ENCODE measurements at places on chromosomes 5 and 9.

DNA sequence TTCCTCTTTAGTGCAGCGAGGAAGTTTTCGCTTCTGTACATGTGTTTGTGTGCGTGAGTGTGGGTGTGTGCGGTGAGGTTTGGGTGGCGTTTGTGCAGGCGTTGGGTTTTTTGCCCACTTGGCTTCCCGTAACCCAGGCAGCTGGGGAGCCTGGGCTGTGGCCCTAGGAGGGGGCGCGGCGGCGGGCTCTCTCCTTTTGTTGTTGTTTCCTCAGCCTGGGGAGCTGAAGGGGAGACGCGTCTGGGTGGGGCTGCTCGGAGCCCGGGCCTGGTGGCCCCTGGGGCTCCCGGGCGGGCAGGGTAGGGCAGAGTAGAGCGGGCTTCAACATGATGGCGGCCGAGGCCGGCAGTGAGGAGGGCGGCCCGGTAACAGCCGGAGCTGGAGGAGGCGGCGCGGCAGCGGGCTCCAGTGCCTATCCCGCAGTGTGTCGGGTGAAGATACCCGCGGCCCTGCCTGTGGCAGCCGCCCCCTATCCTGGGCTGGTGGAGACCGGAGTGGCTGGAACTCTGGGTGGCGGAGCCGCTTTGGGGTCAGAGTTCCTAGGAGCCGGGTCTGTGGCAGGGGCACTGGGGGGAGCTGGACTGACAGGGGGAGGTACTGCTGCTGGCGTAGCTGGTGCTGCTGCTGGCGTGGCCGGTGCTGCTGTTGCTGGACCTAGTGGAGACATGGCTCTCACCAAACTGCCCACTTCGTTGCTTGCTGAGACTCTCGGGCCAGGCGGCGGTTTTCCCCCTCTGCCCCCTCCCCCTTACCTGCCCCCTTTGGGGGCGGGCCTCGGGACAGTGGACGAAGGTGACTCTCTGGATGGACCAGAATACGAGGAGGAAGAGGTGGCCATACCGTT, 665 bp downstream of the RASA1 start:
- DNase-seq: peak; percentile 50

- no peak for DNase-seq
These were observed 40.2 kb downstream of the LRSAM1 start for GRCh38 chr9:127491516-127491915.

- DNase-seq: no peak
These were observed 80.8 kb downstream of the FAM81B start for GRCh38 chr5:95471942-95472341.

DNA sequence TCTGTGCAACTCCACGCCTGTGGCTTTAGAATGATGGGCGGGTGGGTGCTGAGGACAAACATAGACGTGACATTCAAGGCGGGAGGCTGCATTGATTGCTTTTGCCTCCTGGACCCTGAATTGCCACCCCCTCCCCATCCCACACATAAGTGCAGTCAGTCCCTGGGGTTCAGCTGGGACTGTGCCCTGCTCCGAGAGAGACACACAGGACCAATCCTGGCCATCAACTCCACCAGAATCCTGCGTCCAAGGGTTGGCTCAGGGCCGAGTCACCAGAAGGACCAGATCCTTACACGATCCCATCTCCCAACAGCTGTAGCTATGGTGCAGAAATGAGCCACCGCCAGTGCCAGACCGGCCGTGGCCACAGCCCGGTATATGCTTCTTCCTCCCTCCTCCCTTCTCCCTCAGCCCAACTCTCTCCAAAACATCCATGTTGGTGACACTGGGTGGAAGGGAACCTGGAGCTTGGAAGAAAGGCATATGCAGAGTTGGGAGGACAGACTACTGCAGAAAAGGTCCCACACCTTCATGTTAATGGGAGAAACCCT, 27.4 kb downstream of the IRX2 start:
- DNase-seq: no peak

DNA sequence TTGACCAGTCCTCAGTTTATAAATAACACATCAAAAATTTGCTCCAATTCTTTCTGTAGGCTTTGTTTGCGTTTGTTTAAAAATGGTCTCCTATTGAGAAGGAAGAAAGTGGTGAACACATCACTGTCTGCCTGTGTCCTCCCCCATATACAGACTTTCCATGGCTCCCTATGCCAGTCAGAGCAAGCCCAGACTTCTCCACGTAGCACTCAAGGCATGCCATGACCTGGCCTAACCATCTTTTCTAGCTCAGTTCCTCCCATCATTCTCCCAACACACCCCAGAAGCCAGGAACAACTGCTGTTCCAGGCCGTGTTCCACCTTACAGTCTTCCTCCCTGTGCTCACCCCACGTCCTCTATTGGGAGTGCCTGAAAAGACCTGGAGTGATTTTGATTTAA, 129.6 kb upstream of the ZNF618 start:
- DNase-seq: no peak

GRCh38 chr5:3139499-3139931, 388.0 kb upstream of the IRX2 start:
- no peak for DNase-seq

- DNase-seq: no peak
These were observed 20.8 kb downstream of the FGD3 start for GRCh38 chr9:92968081-92968480.

- no peak for DNase-seq
These were observed 110.2 kb downstream of the MLLT3 start for GRCh38 chr9:20512106-20512505.

DNA sequence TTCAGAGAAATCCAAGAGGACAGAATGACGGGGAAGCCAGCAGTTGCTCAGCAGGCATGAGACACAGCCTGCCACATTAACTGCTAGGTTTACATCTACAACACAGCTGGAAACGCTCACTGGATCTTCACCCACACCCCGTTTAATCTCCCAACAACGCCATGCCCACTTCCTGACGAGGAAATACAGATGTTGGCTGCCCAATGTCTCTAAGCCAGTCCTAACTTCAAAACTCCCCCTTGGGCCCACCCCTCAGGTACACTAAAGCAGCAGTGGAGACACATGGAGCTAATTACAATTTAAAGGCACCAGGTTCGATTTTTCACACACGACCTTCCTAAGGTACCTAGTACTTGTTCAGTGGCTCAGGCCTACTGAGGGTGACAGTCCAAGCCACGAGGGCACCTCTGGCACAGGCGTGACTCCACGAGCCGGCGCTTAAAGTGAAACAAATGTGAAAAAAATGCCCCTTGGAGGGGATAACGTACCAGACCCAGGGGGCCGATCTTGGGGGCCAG, 904 bp downstream of the RPL12 start:
- DNase-seq: no peak

DNA sequence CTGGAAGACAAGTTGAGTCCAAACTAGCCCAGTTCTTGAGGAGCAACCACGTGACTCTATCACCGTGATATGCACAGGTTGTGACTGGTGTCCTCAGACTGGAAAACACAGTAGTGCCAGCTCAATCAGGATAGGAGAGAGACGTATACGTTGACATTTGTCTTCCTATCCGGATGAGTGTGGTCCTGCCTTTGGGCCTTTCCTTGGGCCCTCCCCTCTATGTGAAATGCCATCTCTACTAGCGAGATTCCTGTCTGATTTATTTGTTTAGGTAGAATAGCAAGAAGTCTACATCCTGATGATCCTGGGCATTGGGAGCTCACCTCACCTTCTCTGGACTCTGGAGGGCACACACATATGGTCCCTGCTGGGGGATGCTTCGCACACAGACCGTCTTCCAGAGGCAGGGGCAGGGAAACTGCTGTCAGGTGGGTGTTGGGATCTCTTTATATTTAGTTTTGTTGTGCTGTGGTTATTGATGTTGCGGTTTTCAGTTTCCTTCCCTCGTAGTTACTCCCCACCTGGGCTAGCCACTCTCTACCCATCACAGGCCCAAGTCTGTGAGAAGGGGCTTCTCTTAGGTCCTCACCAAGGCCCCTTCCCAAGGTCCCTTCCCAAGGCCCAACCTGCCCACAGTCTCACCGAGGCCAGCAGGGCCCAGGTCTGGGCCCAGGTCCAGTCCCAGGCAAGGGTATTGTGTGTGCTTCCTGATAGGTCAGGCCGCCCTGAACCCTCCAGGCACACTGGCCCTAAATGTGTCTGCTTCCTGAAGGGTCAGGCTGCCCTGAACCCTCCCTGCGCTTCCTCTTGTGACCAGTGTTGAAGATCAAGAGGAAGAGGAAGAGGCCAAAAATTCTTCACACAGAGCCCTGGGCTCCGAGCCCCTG, 19.0 kb upstream of the SPINK4 start:
- no peak for DNase-seq

DNA sequence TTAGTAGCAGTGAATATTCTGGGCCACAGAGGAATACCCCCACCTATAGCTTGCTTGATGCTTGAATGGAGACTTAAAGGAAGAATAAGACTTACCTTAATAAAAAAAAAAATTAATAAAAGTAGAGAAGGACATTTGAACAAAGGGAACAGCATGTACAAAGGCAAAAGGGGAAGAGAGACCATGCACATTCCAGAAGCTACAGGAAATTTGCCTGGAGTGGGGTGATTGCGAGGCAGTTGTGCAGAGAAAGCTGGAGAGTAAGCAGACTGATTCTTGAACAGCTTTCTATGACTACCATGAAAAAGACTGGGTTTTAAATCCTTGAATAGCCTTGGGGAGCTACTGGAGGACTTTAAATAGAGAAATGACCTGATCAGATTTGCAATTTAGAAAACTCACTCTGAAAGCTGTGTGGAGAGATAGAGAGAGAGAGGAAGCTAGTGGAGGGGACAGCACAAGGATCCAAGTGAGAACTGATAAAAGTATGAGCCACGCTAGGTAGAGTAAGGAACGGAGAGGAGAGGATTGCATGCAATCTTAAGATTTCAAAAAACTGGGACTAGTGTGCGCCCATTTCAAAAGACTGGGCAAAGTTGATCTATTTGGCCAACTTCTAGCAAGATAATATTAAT, 12.5 kb upstream of the SSBP2 start:
- no peak for DNase-seq

DNA sequence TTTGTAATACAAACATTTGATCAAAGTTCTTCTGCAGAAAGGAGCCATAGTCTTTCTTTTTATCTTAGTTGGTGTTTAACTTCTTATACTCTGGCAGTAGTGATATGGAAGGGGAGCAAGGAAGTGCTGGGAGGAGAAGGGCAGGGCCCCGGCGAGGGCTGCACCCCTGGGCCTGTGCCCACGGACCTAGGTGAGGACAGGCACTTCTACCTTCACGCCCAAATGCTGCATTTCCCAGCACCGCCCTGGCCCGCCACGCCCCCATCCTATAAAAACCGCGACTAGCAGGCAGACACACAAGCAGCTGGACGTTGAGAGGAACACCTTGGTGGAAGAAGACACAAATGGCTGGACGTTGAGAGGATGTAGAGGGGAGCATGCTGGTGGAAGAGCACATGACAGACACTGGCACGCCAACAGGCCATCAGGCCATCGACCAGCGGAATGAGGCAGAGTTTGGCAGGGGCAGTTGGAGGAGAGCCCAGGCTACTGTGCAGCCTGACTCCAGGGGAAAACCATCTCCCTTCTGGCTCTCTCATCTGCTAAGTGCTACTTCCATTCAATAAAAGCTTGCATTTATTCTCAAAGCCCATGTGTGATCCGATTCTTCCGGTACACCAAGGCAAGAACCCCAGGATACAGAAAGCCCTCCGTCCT, 81.5 kb upstream of the C9orf72 start:
- no peak for DNase-seq

DNA sequence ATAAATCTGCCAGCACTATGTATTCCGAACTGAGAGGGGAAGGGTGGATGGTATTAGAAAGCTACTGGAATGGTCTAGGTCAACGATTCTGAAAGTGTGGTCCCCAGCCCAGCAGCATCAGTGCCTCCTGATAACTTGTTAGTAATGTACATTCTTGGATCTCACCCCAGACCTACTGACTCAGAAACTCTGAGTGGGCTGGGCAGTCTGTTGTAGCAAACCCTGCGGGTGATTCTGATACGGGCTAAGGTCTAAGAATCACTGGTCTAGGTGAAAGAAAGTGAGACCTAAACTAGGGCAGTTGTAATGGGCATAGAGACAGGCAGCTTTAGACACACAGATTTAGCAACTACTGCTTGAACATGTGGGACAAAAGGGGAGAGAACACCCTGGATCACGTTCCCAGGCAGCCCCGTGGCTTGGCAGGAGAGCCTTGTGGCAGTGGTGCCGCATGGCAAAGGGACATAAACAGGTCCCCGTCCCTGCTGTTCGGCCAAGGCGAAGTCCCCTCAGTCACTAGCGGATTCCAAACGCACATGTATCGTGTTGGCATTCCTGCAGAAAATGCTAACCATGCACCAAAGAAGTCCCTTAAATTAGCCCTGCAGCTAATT, 216.3 kb downstream of the TTLL11 start:
- DNase-seq: no peak

DNA sequence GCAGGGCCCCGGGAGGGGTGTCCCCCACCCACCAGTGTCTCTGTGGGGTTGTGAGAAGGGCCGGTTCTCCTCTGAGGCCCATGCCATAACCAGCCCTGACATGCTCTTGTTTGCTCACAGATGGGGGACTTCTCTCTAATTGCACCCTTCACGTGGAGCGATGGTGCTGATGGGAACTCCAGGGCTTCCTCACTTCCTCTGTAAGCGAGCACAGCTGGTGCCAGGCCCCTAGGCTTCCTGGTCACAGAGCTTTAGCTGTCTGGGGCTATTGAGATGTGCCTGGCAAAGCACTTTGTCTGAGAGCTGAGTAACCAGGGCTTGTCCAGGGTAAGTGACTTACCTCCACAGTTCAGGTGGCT, 36.4 kb downstream of the PHF2 start:
- DNase-seq: no peak

- DNase-seq: no peak
These were observed 60.7 kb downstream of the SLC1A1 start for GRCh38 chr9:4550777-4551484.

GRCh38 chr9:134895097-134895496, 14.5 kb downstream of the FCN2 start:
- no peak for DNase-seq

GRCh38 chr5:61180886-61181285, 18.6 kb upstream of the SMIM15 start:
- no peak for DNase-seq

DNA sequence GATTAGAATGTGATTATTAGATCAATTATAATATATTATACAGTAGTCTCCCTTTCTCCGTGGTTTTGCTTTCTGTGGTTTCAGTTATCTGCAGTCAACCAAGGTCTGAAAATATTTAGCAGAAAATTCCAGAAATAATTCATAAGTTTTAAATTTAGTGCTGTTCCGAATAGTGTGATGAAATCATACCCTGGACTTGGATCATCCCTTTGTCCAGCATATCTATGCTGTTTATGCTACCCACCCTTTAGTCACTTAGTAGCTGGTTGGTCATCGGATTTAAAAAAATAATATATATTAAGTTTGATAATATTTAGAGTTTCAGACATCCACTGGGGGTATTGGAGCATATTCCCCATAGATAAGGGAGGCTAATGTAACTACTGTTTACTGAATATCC, 19.6 kb downstream of the RMI1 start:
- no peak for DNase-seq

GRCh38 chr5:157862183-157862851, 3.4 kb upstream of the CLINT1 start:
- no peak for DNase-seq

GRCh38 chr5:141866096-141866495, 12.1 kb downstream of the PCDH1 start:
- DNase-seq: no peak

- DNase-seq: no peak
These were observed 3.3 kb downstream of the SHISAL2B start for GRCh38 chr5:64693636-64694035.

GRCh38 chr5:36642089-36642488, 35.7 kb downstream of the SLC1A3 start:
- no peak for DNase-seq

All from activated CD4-positive, alpha-beta T cell treated with anti-CD3 and anti-CD28 coated beads for 24 hours (primary cell).